ENCODE measurements at places on chromosomes 6 and 20.

GRCh38 chr6:135503703-135504475, 6.3 kb upstream of the AHI1 start:
- DNase-seq, result no peak

- DNase-seq, result no peak
These were observed 16.9 kb downstream of the RBM38 start for GRCh38 chr20:57408131-57408530.

DNA sequence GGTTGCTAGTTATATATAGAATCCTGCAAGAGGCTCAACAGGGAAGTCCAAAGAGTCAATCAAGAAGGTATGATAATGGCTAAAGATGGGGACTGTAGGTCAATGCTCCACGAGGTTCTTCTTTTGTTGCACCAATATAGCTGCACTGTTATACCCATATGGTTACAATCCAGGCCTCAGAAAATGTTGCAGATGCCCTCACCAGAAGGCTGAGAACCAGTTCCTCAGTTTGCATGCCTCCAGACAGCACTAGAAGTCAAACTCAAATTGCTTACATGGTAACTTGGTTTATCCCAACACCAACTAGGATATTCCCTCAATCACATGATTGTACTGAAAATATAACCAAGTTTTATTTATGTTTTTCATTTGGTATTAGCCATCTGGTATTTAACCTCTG, 12.1 kb downstream of the EEF1A1 start:
- no peak for DNase-seq

- no peak for DNase-seq
These were observed 13.7 kb downstream of the C6orf132 start for GRCh38 chr6:42128460-42129359.

GRCh38 chr6:30591008-30591407, 19.8 kb downstream of the ABCF1 start:
- DNase-seq, result no peak

GRCh38 chr6:168877821-168878282, 375.8 kb downstream of the THBS2 start:
- no peak for DNase-seq

- DNase-seq, result no peak
These were observed 28.4 kb downstream of the ZNF311 start for GRCh38 chr6:28976677-28977076.

DNA sequence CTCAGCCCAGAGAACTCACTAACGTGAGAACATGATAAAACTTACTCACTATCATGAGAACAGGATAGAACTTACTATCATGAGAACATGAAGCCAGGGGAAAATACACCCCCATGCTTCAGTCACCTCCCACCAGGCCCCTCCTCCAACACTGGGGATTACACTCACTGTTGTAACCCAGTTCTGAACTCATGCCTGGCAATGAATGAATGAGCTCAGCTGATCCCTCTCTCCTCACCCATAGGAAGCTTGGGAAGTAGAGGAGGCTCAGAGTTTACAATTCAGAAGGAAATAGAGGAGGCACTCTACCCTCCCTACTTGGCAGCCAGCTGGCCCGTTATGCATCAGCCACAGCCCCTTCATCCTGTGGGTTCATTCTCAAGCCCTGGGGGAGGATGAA, 102.5 kb downstream of the EYA2 start:
- no peak for DNase-seq

DNA sequence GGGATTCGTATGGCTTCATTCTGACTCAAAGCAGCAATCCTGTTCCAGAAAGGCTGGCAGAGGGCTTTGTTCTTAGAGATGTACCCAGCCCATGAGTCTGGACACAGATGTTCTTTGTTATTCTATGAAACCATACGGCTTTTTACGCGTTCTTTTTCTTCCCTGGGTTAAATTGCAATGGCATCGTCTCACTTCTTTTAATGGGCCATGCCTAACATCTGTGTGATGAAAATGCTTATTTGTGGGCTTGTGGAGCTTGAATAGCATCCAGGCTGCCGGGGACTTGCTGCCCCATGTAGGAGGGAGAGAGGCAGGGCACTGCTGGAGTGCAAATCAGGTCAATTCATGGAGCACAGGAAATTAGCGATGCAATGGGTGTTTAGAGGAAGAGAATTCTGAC, 19.4 kb downstream of the FAM50B start:
- no peak for DNase-seq

DNA sequence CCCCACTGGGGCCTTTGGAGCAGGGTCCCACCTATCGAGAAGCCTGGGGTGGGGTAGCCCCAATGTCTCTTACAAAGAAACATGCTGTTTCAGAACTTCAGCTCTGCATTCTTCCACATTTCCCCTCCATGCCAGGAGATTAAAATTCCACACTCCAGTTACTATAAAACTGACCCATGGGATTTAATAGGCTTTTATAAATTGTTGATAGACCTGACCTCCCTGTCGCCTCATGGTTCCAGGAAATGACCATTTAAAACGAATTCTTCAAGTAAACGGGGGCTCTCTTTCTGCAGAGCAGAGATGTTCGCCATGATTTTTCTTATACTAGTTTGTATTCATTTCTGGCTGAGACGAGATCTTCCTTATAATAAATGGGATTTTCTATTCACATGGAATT, 19.3 kb downstream of the RIN2 start:
- no peak for DNase-seq

GRCh38 chr20:38885357-38885756, 40.9 kb upstream of the FAM83D start:
- DNase-seq, result no peak

GRCh38 chr6:135884136-135884535, 32.6 kb downstream of the PDE7B start:
- DNase-seq, result no peak

- DNase-seq, result no peak
These were observed 70.5 kb upstream of the SLCO4A1 start for GRCh38 chr20:62571669-62572344.

DNA sequence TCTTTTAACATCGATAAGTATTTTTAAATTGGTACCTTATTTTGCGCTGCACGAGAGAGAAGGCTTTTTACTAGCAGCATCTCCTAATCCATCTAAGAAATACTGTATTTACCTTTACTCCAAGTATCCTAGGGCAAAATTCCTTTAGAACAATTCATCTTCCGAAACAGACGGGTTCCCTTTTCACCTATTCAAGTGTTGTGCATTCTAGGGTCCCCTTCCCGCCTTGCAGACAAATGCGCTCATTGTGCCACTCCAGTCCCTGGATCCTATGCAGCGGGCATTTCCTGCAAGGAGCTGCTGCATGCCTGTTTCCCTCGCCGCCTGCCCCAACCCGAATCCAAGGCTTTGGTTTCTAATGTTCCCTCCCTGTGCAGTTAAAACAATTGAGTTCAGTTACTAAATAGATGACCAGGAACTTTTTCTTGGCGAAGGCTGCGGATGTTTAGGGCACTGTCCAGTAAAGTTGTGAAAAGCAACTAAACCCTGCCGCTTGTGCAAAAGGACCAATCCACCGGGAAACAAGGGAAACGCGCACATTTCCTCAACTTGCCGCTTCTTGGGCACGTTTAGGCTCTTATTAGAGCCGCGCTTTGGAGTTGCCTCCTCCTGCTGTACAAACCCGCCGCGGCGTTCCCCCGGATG, 556 bp upstream of the SCAF8 start:
- no peak for DNase-seq

GRCh38 chr20:39645131-39645530, 683.0 kb downstream of the DHX35 start:
- no peak for DNase-seq

- no peak for DNase-seq
These were observed 153.6 kb downstream of the MTHFD1L start for GRCh38 chr6:151018911-151019782.

GRCh38 chr20:32132911-32133549, 23.5 kb downstream of the TM9SF4 start:
- DNase-seq, result no peak

GRCh38 chr20:56572172-56572571, 39.1 kb downstream of the FAM209B start:
- no peak for DNase-seq

DNA sequence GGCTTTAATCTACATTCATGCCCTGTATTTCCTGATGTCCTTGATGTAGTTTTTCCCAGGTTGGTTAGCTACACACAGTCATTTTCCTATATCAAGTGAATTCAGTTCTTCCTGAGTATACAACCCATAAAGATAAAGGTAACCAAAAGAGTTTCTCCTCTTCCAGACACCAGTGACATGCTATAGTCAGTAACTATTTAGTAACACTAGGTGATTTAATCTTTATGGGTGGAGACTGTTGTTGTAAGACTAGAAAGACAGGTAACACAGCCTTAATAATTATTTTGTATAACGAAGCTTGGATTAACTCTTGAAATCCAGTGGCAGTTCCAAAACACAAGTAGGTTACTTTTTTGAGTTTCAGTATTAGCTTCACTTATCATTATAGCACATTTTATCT, 17.6 kb downstream of the MCUR1 start:
- DNase-seq, result no peak

GRCh38 chr6:40996591-40997233, 42.3 kb downstream of the UNC5CL start:
- peak; percentile 60 for DNase-seq

- no peak for DNase-seq
These were observed 25.0 kb downstream of the COL12A1 start for GRCh38 chr6:75180864-75181263.

GRCh38 chr6:157982102-157982562, 469 bp downstream of the SYNJ2 start:
- no peak for DNase-seq

DNA sequence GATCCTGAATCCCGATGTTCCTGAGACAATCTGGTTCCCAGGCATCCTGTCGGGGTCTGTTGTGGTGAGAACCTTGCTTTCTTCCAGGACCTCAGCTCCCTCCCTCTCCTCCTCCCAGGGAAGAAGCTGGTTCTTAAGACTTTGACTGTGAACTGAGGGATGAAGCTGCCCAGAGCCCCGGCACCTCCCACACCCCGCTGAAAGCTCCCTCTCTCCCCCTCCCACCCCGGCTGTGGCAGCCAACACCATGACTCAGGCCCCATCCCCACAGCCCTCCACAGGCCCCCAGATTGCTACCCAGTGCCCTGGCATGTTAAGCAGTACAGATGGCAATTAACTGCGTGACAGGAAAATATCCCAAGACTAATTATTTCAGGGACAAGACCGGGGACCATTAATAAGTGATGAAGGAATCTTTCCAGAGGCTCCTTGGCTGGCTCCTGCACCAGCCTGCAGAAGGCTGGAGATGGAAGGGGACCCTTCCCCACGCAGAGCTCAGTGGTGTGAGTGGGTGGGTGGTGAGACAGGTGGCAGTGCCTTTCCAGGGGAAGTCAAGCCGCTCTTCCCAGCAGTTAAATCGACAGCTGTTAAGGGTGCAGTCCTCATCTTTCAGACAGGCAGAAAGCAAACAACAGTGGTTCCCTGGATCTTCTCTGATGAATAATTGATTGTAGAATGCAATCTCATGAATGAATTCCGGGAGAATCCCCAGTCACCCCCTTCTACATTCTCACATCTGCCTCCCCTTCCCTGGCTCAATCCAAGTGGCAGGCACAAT, 237.9 kb downstream of the LRFN2 start:
- peak; percentile 75 for DNase-seq

DNA sequence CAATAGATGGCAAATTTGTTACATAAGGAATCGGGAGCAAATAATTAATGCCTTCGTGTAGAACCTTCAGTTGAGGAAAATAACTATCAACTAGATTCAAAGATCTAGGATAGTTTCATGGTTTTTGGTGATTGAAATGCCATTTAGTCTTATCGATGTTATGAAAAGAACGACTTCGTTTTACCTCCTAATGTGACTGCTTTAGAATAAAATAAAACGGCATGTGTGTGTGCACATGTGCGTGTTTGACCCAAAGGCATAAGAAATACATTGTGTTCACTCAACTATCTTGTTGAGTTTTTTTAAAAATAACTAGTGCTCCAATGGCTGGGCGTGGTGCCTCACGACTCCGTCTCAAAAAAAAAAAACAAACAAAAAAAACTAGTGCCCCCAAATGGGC, 37.6 kb downstream of the ZBTB2 start:
- DNase-seq, result no peak

DNA sequence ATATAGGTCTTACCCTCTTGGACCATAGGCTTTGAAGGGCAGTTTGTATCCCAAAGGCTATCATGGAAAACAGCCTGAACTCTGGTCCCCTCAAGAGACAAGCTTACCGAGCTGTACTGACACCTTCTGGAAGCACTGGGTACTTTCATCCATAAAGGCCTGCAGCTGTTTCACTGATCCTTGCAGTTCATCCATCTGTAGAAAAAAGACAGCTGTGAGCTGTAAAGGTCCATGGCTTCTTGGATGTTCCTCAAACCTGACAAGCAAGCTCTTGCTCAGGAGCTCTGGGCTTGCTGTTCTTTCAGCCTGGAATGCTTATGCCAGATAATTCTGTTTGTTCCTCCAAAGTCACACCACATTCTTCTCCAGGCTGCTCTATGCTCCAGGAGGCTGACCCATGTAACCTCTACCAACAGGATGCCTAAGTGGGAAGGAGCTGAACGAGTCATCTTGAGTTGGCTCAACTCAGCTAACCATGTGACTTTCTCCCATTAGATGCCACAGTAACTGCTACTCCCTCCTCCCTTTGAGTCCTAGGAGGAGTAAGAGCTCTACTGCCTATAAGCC, 8.8 kb upstream of the NDRG3 start:
- DNase-seq, result no peak

- no peak for DNase-seq
These were observed 194.4 kb downstream of the BTBD9 start for GRCh38 chr6:38445336-38445735.

DNA sequence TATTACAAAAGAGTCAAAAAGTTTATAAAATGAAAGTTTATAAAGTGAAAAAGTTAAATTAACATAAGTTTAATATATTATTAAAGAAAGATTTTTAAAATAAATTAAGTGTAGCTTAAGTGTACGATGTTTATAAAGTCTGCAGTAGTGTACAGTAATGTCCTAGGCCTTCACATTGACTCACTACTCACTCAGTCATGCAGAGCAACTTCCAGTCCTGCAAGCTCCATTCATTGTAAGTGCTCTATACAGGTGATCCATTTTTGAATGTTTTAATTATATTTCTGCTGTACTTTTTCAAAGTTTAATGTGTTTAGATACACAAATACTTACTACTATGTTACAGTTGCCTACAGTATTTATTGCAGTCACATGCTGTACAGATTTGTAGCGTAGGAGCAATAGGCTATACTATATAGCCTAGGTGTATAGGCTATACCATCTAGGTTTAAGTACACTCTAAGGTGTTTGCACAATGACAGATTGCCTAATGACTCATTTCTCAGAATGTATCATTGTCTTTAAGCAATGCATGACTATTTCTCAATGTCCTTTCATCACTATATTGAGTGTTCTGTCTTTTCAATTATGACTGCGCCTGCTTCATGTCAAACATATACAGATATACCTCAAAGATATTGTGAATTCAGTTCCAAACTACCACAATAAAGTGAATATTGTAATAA, 1110.3 kb upstream of the MAP3K7 start:
- no peak for DNase-seq

DNA sequence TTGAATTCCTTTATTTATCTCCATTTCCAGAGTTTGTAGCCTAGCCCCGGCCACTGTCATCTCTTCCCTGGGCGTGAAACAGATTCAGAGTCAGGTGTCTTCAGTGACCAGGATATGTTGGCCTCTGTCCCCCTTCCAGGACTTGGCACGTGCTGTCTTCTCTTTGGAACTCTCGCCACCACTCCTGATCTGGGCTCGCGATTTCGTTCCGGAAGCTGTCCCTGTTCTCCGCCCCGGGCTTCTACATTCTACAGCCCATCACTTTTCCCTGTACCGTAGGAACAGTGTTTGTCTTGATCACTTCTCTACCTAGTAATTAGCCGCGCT, 739 bp downstream of the GSS start:
- DNase-seq, result no peak

Measured in vagina (tissue), 2 donors.